ENCODE measurements at places on chromosomes 5 and 9.
A peak's percentile ranks its signal among the peaks of the same experiment; 100 is the strongest.

DNA sequence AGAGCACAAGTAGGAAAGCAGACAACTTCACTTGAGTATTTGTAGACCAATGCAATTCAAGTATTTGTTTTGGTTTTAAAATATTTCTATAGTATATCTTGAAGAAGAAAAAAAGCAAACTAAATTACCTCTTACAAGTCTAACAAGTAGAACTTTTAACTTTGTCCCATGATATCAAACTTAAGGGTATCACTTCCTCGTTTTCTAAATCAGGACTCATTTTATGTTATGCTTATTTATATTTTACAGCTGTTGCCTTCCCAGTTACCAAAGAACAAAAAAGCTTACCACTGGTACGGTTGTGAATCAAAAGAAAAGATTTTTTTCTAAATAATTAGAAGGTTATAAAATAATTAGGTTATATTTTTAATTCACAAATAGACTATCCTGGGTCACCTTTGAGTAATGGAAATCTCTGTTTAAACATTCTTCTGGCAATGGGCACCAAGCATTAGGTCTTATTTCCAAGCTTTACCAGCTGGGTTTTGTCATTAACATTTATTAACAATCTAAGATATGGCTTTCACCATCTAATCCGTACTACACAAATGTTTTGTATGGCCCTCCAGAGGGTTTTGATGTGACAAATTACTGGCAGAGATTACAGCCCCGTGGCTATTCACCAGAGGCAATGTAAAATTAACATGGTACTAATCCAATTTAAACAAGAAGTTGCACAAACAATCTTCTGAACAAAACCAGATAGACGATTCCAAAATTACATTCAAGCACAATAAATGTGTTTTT, 63.6 kb downstream of the CEP120 start:
- DNase-seq, result no peak

DNA sequence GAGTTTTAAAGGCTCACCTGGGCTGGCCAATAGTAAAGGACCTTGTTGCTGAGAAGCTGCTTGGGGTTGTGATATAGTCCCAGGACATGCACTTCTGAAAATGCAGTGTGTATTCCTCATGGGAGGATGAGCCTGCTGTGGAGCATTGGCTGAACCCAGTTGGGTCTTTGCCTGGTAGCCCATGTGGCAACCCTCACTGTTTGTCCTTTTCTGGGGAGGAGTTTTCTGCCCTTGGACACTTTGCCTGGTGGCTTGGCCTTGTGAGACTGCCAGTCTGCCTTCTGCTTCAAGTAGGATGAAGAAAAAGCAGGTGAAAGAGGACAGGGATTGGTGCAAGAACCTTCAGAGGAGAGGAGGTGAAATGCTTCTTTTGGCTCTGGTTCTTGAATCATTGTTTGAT, 4.0 kb downstream of the TENT4A start:
- DNase-seq, result no peak

DNA sequence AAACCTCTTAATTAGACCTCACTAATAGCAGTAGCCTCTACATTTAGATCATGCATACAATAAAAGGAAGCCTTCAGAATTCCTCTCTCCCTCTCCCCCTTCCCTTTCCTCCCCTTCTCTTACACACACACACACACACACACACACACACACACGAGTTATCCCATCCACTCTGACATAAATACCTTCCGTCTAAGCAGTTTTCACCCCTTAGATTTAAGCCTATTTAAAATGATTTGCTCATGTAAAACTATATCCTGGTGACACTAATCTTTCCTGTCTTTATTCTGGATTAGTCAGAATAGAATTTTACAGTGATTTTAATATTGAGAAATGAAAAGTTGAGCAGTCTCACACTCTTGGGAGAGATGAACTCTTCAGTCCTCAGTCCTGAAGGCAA, 35.0 kb downstream of the PRELID2 start:
- no peak for DNase-seq

DNA sequence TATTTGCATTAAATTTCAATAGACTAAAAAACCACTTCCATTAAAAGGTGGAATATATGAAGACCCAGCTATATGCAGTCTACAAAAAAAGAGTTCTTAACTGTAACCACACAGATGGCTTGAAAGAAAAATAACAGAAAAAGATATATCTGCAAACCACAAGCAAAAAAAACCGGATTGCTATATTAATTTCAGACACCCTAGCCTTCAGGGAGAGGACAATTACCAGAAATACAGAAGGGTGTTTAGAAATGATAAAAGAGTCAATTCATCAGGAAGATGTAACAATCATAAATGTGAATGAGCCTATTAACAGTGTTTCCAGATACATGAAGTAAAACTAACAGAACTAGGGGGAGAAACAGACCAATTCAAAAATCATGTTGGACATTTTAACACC, 56.9 kb upstream of the SMIM23 start:
- no peak for DNase-seq

- no peak for DNase-seq
These were observed 42.0 kb upstream of the UNC5A start for GRCh38 chr5:176768174-176768970.

- no peak for DNase-seq
These were observed 5.2 kb upstream of the FBP1 start for GRCh38 chr9:94644543-94644942.

DNA sequence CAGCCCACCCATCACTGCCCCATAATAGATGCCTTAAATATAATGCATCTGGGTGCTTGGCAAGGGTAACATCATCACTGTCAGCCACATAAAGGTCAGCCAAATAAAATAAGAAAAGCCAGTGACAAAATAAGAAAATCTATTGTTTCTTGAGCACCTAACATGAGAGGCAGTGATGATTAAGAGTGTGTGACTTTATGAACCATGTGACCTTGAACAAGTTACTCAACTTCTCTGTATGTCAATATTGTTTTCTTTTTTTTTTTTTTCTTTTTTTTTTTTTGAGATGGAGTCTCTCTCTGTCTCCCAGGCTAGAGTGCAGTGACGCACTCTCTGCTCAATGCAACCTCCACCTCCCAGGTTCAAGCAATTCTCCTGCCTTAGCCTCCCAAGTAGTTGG, 98.7 kb downstream of the CDK5RAP2 start:
- DNase-seq, result no peak

GRCh38 chr5:153429761-153430380, 60.6 kb upstream of the GRIA1 start:
- DNase-seq, result no peak

- DNase-seq, result no peak
These were observed 14.7 kb downstream of the ENC1 start for GRCh38 chr5:74625742-74626241.

DNA sequence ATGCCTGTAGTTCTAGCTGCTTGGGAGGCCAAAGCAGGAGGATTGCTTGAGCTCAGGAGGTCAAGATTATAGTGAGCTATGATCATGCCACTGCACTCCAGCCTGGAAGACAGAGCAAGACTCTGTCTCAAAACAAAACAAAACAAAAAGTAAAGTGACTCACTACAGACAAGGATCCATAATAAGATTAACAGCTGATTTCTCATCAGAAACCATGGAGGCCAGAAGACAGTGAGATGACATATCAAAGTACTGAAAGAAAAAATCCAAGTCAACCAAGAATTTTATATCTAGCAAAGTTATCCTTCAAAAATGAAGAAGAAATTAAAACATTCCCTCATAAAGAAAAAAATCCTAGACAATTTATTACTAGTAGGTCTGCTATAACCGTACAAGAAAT, 69.4 kb upstream of the ZBTB43 start:
- DNase-seq, result no peak

GRCh38 chr5:124480022-124480421, 266.4 kb downstream of the ZNF608 start:
- no peak for DNase-seq

DNA sequence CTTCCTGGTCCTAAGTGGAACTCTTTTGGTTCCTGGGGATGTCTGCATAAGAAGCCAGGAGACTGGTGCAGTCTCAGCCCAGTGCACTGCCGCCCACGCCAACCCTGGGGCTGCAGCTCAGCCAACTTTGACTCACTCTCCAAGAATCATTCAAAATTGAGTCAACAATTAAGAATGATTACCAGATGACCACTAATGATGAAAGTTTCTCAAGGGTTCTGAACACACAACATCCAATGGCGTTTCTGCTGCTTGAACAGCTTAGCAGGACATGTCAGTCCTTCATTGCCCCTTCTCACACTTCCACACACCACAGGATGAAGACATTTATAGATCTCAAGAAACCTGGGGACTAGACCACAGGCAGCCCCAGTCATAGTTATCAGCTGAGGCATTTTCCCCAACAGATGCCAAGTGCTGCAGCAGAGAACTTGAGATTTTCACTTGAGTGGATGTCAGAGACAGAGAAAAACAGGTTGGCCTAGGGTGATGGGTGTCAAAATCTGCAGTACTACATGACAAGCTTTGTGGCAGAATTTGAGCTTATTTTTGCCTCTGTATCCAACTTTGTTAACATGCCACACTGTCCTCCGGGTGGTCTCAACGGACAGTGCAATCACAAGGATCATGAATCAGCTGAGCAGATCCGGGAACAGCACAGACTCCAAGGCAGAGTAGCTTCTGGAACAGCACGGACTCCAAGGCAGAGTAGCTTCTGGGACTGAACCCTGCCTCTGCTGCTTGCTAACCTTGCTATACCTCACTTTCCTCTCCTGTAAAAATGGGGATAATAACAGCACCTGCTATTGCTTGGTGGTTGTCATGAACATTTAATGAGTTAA, 356.1 kb downstream of the SPOCK1 start:
- DNase-seq, result no peak

DNA sequence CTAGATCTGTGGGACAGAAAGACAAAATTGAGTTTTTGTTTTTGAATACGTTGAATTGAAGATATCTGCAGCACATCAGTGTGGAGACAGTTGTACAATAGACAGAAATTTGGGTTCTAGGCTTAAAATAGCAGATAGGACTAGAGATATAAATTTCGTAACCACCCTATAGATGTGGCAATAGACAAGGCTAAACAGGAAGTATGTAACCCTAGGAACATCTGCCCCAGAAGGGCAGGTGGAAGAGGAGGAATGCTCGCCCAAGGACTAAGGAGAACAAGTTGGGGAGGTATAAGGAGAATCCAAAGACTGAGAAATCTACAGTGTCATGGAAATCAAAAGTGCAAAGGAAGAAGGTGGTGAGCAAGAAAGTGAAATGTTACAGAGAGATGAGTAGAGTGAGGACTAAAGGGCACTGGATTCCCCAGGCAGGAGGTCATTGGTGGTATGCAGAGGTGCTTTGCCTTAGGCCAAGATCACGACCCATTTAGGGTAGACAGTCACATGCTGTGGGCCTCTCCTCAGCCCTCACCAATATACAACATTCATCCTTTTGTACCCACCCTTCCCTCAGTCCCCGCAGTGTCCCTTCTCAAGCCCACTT, 109.1 kb upstream of the ELL2 start:
- DNase-seq, result peak; percentile 33

DNA sequence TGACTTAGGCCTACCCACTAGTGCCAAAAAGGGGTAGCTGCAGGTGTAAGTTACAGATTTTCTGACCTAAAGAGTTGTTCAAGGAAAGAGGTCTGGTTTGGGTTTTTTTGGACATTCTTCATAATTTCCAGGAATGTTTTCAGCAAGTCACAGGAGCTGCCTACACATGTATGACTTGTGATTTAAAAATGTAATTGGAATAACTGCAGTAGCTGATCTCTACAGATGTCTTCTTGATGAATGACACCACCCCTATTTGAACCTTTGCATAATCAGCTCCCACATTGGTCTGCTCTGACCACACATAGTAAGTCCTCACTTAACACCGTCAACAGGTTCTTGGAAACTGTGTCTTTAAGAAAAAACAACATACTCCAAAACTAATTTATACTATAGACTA, 481.4 kb downstream of the RASEF start:
- no peak for DNase-seq

- DNase-seq, result no peak
These were observed 1.1 kb downstream of the FAXDC2 start for GRCh38 chr5:154849264-154849785.

DNA sequence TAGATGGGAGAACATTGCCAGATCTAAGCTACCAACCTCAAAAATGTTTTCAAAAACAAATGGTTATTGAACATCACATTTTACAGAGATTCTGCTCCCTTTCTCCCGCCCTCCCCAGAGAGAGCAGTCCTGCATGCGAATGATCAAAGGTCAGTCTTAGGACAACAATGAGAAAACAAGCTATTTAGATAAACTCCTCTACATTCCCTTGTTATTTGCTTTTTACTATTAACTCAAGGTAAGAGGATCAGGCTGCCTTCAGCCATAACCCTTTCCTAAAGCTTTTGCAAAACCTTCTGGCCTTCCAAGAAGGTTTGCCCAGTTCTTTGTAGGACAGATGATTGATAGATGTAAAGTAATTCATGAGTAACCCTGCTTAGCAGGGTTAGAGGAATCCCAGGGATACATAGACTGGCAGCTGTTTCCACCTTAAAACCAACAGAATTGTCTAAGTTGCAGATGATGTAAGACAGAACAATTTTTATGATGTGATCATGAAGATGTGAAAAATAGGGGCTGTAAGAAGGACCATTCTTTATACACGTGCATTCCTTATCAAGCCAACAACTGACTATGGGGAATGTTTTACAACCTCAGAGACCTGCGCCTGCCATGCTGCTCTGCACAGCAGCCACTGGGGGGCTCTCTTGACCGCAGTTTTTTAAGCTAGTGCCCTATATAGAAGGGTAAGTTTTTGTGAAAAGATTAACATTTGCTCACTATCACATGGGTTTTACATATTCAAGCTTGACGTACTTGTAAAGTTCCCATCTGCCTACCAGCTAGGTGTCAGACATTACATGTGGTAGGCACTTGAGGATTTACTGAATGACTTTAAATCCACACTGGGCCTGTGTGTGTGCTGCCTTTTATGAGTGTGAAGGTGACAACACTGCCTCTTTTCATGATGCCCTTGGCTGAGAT, 2.3 kb upstream of the ZNF782 start:
- peak; percentile 82 for DNase-seq

DNA sequence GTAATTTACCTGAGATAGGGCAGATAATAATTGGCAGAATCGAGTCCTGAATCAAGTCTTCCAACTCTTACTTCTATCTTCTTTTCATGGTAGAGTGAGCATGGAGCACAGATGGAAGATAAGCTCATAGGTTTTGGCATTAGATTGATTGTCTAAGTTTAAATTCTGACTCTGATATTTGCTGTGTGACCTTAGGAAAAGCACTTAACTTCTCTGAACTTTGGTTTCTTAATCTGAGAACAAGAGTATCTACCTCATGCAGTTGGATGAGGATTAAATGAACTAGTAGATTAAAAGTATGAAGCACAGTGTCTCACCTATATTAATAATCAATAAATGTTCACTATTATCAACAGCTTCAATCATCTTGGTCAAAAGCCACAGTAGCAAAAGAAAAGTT, 9.4 kb upstream of the ASTN2 start:
- DNase-seq, result no peak

- peak; percentile 82 for DNase-seq
These were observed 57.8 kb downstream of the CXXC5 start for GRCh38 chr5:139705655-139706587.

- no peak for DNase-seq
These were observed 1.1 kb downstream of the ADAMTS16 start for GRCh38 chr5:5141339-5141599.

GRCh38 chr9:131840751-131841702, 101.2 kb upstream of the RAPGEF1 start:
- no peak for DNase-seq

GRCh38 chr9:26567976-26568375, 324.6 kb downstream of the CAAP1 start:
- DNase-seq, result no peak

GRCh38 chr5:123882965-123883345, 371.0 kb downstream of the CSNK1G3 start:
- no peak for DNase-seq
